ENCODE measurements at places on chromosomes 4 and X.

DNA sequence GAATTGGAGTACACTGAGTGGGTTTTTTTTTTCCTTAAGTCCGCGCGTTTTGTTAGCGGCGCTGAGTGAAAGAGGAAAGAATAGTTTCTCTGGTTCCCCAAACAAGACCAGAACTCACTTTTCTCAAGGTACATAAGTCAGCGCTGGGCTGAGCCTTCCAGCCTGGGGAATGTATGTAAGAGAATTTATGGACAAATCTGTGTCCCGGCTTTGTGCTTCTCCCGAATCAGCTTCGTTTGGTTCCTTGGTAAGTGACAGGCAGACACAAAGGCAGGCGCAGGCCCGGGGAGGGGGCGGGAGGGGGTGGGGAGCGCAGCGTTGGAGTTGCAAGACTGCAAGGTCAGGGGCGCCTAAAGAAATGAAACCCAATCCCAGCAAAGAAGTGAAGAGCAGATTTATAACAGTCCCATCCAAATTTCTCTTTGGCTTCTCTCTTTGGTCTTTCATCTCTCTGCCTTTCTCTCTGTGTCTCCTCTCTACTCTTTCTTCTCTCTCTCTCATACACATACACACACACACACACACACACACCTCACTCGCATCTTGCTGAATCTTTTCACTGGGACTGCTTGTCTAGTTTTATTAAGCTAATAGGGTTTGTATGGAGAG lies 981 bp downstream of the TET2 start:
- DNase-seq, result peak; percentile 5

- no peak for DNase-seq
Observed at GRCh38 chrX:39331082-39331704, 529.9 kb downstream of the MID1IP1 start.

DNA sequence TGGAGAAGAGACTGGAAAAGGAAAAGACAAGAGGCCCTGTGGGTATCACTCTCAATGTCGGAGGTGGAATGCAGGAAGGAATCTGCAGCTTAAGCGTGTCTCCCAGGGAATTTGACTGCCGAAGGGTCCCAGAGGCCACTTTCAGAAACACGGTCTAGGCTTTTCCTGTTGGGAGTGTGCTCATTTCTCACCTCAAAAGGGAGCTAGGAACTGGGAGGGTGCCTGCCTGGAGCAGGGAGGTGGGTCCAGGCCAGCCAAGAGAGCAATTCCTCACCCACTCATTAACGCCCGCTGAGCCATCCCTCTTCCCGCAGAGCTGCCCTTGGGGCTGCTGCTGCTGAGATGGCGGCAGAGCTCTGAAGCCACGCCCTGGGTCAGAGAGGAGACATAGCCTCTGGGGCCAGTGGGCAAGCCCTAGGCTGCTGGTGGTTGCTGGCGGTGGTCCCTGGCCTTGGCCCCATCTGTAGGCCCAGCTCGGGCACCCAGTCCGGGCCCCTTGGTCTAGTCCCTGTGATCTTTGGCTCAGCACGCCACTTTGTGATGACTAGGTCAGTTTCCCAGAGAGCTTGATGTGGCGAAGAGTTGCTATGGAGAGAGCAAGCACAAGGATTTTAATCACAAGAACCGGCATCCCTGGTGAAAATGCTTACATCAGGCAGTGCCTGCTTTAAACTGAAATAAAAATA lies 4.1 kb downstream of the ZNF185 start:
- no peak for DNase-seq

- no peak for DNase-seq
Observed at GRCh38 chr4:53714236-53715140, 123.2 kb upstream of the LNX1 start.

DNA sequence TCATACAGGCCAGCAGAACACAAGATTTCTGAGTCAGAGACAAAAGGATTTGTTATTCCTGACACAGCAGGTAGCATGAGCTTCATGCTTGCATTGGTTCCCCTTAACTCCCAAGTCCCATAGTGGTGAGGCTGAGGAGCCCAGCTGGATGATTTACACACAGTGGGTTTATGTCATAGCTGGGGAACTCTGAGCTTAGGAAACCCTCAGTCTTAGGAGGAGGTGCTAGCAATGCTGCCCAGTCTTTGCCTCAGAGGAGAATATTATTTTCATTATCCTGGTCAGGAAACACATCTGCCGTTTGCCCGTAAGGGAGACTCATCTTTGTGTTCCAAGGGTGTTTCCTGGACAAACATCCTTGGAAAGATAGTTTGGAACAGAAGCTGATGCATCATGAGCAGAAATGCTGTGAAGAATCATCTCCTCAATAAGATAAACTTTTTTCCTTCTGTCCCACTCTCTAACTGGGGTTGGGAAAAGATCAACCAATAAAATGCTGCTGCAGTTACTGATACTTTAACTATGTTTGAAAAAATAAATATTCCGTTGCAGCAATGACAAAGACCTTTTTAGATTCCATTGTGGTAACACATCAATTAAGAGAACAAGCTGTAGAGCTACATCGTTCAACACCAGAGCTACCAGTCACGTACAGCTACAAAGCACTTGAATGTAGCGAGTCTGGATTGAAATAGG lies 146.8 kb downstream of the DCLK2 start:
- DNase-seq, result no peak

GRCh38 chr4:86130160-86130933 lies 229.5 kb downstream of the MAPK10 start:
- no peak for DNase-seq
